ENCODE measurements at places on chromosomes 13 and 19.

GRCh38 chr13:95724252-95724651 is 47.3 kb downstream of the DNAJC3 start:
- DNase-seq: no peak

DNA sequence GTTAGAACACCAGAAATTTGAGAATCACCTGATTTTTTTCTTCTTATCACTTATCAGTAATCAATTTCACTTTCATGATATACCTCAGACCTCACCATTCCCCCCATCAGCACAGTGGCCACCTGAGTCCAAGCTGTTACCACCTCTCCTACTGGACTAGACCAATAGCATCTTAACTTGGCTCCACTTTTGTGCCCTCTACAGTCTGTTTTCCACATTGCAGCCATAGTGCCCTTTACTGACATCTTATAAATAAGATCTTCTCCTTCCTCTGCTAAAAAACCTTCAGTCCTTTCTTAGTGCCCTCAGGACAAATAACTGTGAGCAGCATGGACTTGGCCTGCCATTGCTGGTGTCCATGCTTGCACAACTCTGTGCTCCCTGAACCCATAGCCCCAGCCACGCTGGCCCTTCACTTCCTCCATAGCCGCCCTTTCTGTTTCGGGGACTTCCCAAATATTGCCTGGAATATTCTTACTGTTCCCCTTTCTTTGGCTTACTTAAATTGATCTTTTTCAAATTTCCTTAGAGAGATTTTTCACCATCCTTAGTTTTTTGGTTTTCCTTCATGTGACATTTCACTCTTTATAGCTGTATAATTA is 380.8 kb downstream of the LMO7 start:
- peak; percentile 12 for DNase-seq

DNA sequence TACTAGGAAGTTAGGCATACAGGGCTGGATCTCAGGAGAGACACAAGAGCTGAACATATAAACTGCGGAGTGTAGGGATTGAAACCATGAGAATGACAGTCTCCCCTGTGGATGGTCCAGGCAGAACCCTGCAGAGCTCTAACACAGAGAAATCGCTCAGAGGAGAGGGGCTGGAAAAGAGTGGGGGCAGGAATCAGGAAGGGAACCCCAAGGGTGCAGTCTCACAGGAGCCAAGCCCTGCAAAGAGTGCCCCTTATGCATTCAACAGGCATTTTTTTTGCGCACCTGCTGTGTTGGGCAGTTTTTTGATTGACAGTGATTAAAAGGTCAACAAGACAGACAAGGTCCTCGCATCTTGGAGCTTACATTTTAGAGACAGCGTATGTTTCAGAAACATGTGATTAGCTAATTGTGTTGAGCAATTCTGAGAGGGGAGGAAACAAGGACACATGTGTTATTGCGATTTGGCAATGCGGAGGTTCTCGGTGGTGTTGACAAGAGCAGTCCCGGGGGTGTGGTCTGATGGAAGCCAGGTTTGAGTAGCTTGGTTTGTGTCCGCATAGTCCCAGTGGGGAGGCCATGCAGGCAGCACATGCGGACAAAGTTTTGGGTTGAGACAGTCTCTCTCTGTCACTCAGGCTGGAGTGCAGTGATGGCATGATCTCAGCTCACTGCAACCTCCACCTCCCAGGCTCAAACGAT is 182.6 kb upstream of the IRS2 start:
- DNase-seq: peak; percentile 29

- DNase-seq: no peak
These were observed 115.5 kb downstream of the LACC1 start for GRCh38 chr13:43994999-43995859.

DNA sequence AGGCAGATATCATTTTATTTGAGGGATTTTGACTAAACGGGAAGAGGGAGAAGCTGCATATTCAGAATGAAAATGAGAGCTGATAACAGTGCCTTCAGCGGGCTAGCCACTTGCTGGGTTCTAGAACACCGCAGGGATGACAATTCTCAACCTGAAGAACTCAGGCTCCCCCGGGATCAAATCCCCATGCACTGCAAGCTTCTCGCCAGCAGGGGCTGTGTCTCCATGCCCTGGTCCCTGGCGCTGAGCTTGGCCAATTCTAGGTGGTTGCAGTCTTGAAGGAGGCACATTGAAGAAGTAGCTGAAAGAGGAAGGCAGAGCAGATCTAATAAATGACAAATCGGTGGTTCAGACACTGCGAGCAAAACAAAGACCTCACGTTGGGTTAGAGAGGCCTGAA is 128.7 kb downstream of the UQCRFS1 start:
- no peak for DNase-seq

- DNase-seq: no peak
These were observed 77.2 kb downstream of the DACH1 start for GRCh38 chr13:71789693-71790329.

DNA sequence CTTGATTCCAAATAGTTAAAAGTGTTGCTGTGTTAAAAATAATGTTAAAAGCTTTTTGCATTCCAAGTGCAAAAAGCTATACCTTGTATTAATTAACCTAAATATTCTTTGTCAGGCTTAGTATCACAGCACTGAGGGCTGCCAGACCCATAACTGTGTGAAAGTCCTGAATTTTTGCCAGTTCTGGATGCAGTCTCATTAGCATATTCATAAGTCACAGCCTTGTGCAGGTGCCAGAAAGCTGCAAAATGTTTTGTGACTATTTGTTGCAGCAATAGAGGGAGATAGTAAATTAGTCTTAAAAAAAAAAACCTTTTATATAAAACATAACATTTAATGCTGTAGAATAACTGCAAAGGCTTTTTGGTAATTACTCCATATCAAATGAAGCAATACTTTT is 56.6 kb downstream of the SLITRK1 start:
- DNase-seq: peak; percentile 31

DNA sequence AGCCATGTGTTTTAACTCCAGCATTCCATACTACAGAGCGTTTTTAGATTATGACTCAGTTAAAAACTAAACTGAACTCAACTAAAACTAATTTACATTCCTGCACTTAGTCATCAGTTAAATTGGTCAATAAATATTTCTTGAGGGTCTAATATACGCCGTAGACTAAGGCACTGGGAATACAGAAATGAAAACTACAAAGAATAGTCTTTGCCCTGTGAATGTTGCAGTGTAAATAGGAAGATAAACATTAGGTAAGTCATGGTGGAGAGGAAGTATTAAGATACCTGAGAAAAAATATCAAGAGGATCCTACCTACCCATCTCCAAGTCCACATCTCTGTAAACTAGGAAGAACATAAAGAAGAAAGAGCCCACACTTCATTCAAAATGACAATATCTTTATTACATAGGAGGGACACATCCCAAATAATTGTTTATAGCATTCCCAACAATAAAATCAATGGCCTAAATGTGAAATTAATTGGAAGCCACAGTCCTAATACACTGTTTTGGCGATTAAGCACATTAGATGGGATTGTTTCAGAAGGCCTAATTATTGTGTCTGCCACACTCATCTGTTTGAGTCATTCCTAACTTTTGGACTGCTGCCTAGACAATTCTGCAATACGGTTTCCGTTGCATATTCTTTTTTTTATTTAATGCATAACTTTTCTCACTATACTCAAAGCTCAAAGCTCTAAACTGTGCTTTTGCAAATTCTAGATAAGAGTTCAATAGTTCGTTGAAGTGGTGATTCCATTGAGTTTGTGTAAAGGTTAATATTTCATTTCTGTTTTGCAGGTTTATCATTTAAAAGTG is 52.9 kb downstream of the MBNL2 start:
- peak; percentile 82 for DNase-seq
